Stimulated activated CD8-positive, alpha-beta memory T cell treated with anti-CD3 and anti-CD28 coated beads, Interleukin-4, amount 100 ng/mL, for 24 hours (primary cell): ENCODE measurements at places on chromosomes 11 and 22.

GRCh38 chr11:121570453-121570852, 117.7 kb upstream of the SORL1-AS1 start:
- DNase-seq: no peak

DNA sequence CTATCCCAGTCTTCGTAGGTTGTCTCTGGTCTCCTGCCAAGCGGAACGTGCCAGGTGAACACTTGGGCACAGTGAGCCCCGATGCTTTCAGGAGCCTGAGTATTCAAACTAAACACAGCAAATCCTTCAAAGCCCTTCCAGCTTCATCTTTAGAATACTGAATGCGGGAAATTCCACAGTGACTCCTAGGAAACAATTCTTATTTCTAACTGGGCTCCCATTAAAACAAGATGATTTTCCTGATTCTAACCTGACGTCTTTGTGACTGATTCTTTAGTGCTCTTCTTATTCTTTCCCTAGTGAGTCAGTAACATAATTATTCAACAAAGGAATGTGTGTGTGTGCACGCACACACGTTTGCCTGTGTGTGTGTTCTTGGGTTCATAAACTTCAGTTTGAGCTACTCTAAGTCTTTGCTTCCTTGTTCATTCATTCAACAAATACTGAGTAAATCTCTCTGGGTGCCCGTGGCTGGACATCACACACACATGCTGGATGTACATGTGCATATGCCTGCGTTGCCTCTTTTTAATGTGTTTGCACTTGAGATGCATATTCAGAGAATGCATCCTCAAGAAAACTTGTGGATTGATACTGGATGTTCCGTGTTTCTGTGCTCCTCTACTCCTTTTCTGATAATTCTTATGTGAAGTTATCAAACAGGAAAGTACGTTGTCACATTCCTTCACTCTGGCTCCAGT, 134.5 kb downstream of the WNT7B start:
- no peak for DNase-seq

DNA sequence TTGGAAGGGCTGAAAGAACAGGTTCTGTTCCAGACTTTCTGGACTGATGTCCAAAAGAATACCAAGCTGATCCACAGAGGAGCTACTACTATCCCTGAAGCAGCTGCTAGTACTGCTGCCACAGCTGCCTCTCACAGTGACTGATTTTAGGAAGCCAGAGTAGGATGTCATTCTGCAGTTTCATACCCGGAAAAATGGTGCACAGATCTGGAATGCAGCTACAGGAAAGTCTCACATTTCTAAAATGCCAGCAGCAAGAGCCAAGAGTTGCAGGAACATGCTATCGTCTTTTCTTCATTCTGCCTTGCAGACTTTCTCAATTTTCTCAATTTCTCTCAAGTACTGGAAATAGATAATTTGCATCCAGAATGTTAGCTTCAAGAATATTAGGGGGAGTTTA, 19.4 kb upstream of the CCDC179 start:
- no peak for DNase-seq

DNA sequence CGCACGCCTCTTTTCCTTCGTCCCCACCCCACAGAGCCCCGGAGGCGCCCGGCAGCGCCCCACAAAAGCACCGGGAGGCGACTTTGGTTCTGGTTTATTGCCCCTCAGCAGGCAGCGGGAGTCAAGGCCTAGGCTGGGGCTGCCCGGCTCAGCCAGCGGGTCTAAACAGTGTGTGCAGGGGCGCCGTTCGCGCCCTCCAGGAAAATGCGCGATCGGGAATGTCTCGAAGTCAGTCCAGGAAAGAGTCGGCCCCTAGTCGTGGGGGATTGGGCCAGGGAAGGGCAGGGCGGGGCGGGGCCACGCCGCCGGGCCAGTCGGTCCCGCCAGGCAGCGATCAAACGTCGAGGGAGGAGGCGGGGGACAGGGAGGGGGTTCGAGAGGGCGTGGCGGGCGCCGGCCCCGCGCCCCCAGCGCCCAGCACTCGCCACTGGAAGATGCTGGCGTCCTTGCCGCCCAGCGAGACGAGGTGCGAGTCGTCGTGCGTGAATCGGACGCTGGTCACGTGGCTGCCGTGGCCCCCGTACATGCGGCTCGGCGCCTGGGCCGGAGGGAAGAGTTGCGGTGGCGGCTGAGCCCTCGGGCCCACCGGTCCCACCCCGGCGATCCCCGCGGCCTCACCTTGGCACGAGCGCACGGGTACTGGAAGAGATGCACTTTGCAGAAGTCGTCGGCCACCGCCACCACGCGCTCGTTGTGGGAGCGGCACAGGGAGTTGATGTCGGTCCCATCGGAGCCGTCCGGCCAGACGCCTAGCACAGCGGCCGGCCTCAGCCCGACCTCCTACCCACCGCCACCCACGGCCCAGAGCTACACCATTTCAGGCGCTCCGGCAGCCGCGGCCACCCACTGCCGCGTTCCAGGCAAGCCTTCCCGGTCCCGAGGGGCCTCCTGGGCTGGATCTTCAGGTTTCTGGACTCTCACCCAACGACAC, 741 bp upstream of the MTA2 start:
- peak; percentile 27 for DNase-seq

- no peak for DNase-seq
These were observed 10.9 kb downstream of the SMCO4 start for GRCh38 chr11:93532281-93532789.

DNA sequence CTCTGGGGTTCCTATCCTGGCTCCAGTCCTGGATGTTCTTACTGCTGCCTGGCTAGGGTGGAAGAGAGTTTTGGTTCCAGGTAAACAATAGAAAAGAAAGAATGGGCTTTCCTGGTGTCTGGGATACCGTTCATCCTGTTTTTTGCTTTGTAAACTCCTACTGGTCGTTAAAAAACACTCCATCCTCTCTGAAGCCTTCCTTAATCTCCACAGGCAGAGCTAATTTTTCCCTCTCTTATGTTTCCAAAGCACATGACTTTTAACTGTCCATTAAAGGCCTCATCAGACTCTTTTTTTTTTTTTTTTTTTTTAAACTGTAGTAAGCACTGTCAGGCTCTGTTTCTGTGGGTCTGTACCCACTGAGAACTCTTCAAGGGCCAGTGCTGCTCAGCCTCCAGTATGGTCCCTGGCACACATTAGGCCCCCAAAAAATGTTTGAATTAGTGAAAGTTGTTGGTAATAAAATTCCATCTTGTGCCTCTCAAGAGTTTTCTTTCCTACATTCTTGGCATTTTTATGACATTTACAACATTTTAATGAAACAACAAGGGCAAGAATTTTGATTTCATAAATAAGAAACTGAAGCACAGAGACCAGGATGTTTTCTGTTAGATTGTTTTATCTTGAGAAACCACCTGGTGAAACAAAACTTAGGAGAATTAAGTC, 104.2 kb downstream of the TEAD1 start:
- DNase-seq: no peak

GRCh38 chr22:35299673-35300499, at the start of gene TOM1:
TOM1 (plus strand) TSS chr22:35299894; CDS start chr22:35299929, 35 bp downstream.
- peak; percentile 97 for DNase-seq

GRCh38 chr11:2762031-2762380, 62.2 kb upstream of the KCNQ1OT1 start:
- no peak for DNase-seq

DNA sequence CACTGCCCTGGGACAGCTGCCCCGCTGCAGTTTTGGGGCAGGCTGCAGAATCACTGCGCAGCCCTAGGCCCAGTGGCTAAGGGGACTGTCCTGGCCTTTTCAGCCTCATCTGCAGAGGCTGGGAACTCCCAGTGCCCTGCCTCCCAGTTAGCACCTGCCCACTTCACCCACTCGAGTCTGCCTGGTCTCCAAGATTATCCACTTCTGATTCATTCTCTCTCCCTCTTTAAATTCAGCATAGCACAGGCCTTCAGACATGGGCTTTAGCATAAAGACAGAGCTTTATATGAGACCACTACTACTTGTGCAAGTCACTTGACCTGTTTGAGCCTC, 8.9 kb downstream of the DAGLA start:
- DNase-seq: no peak

- no peak for DNase-seq
These were observed 48.5 kb upstream of the VPREB1 start for GRCh38 chr22:22196018-22196533.

GRCh38 chr22:19226428-19226827, 47.9 kb upstream of the SLC25A1 start:
- DNase-seq: no peak

DNA sequence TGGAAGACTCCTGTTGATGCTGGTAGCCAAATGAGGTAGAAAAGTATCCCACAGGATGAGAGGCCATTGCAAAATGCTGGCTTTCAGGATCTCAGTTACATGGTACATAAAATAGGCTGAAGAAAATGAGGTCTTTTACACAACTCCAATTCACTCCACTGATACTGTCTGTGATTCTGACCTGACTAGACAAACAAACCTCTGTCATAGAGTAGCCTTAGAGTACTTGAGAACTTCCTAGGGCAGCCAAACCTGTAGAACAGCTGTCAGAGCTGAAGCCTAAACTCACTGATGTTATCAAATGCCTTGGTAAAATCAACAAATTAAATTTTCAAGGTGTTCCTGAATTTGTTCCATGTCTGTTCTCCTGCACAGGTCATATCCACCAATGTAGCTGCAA, 26.2 kb upstream of the POGLUT3 start:
- no peak for DNase-seq

DNA sequence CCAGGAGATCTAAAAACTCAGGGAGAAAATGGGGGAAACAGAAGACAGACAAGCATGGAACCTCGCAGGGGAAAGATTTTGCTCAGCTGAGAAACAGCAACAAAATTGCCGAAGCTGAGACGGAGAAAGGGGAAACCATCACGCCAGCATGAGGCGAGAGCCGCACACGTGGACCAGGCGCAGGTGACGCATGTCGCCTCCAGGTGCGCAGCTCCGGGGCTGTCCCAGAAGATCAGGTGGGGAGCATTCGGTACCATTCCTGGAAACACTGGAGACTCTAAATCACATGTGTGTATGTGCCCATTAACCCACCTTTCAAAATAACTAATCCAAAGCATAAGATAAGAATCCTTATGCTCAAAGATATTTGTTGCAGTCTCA, 121.7 kb downstream of the BRD1 start:
- DNase-seq: no peak

DNA sequence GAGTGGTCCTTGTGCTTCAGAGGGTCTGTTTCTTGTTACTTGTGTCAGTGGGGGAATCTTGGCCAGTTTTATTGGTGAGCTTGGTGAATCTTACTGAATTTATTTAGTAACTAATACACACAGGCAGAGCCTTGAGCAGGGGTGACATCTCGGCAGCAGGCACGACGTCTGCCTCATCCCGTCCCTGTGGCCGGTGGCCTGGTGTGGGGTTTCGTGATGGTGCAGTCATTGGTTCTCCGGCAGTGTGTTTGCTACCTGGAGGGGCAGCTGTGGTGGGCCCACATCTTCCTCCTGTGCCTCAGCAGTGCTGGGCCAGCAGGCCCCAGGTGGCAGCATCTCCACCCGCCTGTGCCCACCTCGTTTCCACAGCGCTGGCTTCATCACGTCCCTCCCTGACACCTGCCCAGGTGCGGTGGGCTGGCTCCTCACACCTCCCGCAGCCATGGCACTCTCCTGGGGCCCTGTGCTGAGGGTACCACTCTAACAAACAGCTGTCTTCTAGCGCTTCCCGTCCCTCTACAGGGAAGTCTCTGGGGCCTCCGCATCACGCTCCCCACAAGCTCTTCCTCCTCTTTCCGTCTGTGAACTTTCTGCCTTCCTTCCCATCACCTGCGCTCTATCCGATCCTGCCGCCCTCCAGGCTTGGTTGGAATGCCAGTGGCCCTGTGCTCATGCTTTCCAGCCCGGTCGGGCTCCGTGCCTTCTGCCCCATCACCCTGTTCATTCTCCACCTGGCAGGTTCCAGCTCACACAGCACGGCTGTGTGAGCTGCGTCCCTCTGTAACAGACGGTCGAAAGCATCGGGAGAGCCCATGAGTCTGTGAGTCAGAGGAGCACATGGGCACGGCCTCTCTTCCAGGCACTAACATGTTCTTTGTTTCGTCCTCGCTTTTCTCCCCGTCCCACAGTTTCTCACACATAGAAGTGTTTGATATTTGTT, 203.4 kb downstream of the TBC1D22A start:
- no peak for DNase-seq

- no peak for DNase-seq
These were observed 5.1 kb downstream of the OR10V1 start for GRCh38 chr11:59708537-59708936.

GRCh38 chr11:83195649-83196048, 2.1 kb downstream of the ANKRD42 start:
- DNase-seq: no peak

GRCh38 chr11:119307219-119307618, 9.7 kb downstream of the MCAM start:
- DNase-seq: no peak

DNA sequence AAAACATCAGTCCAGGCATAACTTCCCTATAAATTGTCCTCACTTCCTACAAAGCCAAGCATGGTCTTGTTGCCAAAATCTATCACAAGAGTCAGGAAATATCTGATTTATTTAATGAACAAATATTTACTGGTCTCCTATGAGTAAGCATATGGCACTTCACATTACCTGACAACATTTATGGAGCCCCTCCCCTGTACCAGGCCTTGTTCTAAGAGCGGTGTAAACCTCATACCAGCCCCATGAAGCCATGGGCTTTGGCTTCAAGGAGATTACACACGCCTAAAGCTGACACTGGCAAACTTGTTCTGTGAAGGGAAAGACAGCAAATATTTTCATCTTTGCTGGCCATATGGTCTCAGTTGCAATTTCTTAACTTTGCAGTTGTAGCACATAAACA, 43.0 kb upstream of the EIF3D start:
- no peak for DNase-seq

DNA sequence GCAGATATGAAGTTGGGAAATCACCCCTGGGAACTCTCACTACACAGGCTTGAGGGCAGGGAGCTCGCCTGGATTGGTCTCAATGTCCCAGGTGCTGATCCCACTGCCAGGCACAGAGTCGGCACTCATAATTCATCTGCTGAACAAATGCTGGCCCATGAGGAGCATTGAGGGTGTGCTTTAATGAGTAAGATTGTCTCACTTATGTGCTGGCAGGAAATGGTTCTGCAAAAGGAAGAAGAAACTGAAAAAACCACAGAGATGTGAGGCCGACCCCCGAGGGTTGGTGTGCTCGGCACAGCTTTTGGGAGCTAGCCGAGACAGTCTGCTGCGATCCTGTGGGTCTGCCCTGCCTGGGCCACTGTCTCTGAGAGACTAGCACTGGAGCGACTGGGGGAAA, 9.4 kb downstream of the PLAAT2 start:
- DNase-seq: peak; percentile 21

DNA sequence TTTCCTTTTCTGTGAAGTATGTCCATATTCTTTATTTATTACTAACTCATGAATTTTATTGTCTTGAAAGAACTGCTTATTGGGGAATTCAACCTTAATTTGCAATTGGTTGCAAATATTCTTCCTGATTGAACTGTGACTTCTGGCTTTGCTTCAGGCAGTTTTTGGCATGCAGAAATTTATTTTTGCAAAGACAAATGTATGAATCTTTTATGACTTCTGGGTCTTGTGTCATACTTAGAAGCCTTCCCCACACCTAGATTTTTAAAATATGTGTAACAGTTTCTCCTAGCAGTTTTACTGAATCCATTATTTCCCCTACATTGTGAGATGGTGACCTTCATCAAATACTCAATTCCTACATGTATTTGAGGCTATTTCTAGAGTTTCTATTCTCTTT, 12.3 kb downstream of the MRE11 start:
- no peak for DNase-seq
